ENCODE measurements at places on chromosomes 13 and 19.

- no peak for DNase-seq
Measured at GRCh38 chr19:3555653-3556422, 1.5 kb downstream of the MFSD12 start.

DNA sequence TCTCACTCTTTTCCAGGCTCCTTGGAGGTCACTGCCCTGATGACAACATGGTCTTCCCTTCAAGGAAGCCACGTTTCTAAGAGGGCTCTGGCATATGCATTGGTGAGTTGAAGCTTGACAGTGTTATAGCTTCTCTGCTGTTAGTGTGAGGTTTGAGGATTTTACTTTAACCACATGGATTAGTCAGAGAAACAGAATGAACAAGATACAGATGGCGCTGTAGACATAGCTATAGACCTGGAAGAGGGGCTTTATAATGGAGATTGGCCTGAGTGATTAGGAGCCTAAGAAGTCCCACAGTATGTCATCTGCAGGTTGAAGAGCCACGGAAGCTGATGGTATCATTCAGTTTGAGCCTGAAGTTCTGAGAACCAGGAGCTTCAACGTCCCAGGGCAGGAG, 18.4 kb upstream of the URI1 start:
- no peak for DNase-seq

DNA sequence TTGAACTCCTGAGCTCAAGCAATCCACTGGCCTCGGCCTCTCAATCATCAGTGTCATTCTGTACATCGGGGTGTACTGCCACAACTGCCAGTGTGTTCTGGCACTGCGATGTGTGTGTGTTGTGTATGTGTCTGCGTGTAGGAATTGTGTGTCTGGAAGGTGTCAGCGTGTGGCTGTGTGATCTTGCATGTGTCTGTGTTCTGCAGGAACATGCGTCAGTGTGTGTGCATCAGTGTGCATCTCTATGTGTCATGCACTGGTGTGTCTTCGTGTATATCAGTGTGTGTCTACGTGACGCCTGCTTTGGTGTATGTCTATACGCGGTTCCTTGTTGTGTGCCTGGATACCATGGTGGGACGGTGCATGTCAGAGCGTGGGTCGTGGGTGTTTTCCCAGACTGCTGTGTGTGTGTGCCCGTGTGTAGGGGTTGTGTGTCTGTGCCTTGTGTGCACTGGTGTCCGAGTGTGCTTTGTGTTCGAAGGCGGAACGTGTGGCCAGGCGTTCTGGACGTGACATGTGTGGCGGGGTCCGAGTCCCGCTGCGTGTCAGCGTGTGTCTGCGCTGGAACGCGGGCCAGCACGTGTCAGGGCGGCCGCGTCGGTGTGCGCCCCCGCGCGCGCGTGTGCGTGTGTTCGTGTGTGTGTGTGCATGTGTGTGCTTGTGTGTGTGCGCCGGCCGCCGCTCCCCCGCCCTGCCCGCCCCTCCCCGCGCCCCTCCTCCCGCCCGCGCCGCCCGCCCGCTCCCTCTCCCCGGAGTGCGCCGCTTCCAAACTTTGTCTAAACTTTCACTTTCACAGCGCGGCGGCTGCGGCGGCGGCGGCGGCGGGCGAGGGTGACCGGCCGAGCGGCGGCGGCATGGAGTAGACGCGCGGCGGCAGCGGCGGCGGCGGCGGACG, at the start of gene NFIX:
TSS of gene NFIX (plus strand) at position 775 of the 895 bp plus-strand sequence. CDS start 363 bp downstream, outside the sequence.
- DNase-seq: peak; percentile 60

DNA sequence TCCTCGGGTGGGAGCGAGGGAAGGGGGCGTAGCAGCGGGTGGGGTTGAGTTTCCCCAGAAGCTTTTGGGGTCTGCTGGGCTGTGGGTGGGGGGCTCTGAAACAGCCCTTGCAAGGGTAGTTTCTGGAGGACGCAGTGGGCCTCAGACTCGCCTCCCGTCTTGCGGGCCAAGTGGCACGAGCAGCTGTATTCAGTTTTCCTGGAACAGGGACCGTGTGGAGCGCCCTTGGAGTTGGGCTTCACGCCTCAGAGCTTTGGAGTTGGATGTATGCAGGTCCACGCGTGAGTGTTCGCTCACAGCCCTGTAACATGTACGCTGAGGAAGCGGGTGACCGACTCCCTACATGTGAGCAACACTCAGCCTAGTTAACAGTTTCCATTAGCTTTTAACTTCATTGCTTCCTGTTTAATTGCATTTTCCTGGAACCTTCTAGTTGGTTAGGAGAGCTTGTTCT, 603 bp downstream of the TM9SF2 start:
- peak; percentile 28 for DNase-seq

DNA sequence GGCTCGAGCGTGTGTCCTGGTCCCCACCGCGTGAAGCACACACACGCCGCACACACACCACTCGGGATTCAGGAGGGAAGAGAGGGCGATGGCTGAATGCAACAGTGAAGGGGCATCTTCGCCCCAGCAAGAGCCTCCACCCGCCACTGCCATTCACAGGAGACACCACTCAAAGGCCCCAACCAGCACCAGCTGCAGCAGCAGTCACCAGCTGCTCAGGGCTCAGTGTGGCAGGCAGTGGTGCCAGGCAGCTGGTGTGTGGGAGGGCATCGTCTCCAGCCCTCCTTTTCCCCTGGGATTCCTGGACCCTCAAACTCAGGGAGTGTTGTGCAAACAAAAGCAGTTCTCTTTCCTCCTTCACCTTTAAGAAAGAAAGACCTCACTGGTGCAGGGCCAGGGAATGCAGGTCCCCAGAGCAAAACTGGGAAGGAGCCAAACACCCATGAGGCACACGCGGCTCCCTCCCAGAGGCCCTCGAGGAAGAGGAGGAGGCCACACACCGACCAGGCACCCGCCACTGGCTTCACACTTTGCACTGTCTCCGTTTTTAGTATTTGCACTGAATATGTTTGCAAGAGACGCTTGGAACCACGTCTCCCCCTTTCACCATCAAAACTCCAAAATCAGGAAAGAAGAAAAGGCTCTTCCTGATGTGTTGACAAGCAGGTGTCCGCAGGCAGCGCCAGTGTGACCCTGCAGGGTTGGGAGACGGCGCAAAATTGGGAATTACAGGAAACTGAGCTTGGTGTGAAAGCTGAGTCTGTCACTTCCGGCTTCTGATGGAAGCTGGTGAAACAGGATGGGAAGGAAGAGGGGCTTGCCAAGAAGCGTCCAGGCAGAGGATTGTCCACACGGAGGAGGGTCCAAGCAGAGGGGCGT, 26.4 kb upstream of the F7 start:
- DNase-seq: no peak

DNA sequence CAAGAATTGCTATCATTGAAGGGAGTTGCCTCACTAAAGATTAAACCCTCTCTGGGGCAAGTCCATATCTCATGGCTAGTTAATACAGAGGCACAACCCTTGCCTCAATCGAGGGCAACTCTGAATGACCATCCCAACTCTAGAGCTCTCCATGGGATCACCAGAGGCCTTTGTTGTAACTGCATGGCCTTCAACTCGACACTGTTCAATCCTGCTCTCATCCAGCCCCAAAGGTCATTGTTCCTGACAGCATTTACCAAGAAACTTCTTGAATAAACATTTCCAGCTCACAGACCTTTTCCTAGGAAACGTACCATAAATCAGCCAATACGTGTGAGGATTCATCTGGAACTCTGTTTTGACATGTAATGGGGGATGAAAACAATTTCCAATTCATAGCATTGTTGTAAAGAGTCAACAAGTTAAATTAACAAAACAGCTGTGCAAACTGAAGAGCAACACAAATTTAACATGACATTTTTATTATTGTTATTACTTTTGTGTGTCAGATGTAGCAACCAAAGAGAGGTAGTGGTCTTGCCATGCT, 452.7 kb downstream of the SUCLA2 start:
- no peak for DNase-seq

GRCh38 chr19:3304871-3305423, 61.4 kb upstream of the NFIC start:
- peak; percentile 76 for DNase-seq

GRCh38 chr13:55087085-55087484, 2053.6 kb upstream of the PRR20A start:
- no peak for DNase-seq

- no peak for DNase-seq
Measured at GRCh38 chr13:34246511-34246910, 428.6 kb downstream of the RFC3 start.

DNA sequence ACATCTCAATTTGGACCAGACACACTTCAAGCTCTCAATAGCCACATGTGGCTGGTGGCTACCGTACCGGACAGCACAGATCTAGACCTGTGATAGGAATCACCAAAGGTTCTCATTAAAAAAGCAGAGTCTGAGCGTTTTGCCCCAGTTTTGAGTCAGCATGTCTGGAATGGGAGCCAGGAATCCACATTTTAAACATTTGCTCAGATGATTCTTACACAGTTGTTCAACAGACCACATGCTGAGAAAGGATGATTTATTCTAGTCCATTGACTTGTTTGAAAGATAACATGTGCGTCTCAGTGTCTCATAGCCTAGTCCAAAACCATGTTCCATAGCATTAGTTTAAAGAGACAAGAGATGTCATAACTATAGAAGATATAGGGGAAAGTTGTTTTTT, 53.4 kb downstream of the FLT3 start:
- no peak for DNase-seq

DNA sequence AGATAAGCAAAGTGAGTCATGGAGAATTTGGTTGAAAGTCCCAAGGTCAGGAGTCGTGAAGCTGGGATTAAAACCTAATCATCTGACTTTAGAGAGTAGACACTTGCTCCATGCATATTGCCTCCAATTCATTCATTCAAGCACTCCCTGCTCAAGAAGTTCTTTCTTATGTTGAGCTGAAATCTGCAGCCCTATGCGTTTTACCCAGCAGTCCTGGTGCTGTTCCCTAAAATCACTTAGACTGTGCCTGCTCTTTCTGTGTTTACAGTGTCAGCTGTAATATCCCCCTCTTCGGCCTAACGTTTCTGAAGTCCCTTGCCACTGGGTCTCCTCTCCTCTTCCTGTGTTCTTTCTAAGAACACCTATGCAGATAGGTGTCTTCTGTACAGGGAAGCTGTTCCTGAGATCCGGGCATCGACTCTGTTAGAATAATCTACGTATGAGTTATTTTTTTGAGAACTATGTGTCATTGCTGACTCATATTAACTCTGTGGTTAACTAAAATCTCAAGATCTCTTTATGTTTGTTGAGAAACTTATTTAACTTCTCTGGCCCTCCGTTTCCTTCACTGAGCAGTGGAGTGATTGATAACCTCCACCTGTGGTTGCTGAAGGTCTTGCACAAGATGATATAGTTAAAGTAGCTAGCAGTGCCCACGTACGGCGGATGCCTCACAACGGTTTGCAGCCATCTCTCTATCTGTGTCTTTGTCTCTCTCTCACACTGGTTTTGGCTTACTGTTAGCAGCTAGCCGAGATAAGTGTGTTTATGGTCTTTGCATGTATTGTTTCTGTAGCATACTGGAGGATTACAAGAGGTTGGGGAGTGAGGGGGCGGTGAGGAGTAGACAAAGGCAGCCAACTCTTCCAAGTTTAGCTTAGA, 4.7 kb downstream of the ALOX5AP start:
- DNase-seq: peak; percentile 91

- no peak for DNase-seq
Measured at GRCh38 chr13:112833551-112834257, 135.3 kb upstream of the MCF2L start.

GRCh38 chr19:40284501-40285352, at the start of gene AKT2:
AKT2 (minus strand) TSS chr19:40285345; CDS start chr19:40265267, 20,078 bp downstream.
- peak; percentile 47 for DNase-seq

GRCh38 chr19:7729211-7729610, 2.7 kb downstream of the CLEC4G start:
- no peak for DNase-seq

- DNase-seq: no peak
Measured at GRCh38 chr13:27551562-27551961, 68.8 kb downstream of the LNX2 start.

GRCh38 chr19:39377373-39378362, 13.2 kb downstream of the PAF1 start:
- DNase-seq: no peak

GRCh38 chr19:9251236-9251635, 506 bp downstream of the OR7E24 start:
- no peak for DNase-seq

DNA sequence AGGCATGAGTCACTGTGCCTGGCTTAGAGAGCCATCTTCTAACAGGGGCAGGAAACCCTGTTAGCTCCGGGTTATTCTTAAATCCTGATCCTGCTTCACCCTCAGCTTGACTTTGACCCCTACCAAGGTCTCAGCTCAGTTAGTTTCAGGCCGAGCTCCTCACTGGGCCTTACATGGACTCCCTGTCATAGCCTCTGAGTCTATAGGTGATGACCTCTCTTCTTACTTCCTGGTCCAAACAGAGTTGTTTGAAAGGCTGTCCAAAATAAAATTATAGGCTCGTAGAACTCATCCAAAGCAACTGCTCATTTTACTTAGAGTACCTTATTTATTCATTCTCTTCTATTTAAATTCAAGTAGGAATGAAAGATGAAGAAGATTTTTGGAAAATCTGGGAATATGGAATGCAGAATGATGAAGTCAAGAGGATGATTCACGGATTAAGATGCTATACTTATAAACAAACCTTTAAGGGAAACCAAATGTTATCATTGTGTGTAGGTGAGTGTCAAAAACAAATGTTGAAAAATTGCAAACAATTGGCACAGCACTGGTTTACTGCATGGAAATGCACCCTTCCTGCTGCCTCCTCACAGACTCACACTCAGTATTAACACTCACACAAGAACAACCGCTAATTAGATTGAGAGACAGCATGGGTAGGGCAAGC, 174.1 kb downstream of the RGCC start:
- no peak for DNase-seq

DNA sequence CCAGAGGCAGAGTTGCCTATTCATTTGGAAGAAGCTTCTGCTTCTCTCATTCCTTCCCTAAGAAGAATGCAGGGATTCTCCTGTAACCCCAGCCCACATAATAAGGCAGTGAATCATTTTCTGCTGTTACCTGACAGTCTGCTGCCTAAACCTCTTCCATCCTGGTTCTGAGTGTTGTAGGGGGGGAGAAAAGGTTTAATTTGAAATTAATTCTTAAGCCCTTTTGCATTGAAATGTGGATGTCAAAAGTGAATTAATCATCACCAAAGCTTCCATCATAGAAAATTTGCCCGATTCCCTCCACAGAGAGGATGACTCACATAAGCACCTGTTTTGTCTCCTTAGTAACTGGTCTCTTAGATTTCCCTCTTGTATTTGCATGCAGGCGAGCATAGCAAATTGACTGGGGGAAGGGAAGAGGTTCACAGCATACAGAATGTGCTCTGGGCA, 146.7 kb upstream of the FNDC3A start:
- peak; percentile 44 for DNase-seq

DNA sequence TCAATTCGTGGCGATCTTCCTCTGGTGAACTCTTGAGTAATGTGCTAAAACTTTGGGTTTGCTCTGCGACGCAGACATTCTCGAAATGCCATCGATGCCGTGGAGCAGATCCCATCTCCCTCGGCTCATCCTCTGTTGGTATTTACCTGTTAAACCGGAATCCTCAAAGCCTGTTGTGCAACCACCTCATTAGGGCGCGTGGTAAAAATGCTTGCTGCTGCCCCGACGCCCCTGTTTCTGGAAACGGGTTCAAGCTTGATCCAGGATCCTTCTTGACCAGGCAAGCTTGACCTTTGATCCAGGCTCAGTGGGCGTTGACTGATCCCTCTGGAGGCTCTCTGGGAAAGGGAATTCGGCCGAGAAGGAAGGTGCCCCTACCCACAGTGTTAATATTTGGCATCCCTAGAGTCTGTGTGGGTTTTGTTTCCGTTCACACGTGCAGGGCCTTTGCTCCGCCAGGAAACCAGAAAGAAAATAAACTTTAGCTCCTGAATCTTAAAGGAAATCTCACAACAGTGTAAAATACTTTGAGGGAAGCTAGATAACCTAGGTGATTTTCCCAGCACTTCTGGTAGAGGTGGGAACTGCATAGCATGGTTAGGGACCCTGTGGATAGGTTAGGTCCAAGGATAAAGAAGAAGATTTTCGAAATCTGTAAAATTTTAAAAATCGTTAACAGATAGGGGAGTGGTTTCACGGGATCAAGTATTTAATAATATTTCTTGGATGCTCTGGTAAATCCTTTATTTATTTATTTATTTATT, 1.1 kb downstream of the LSM14A start:
- peak; percentile 23 for DNase-seq

Data from CD4-positive, alpha-beta T cell treated with Interleukin-2 at 100 ng/mL for 4 hours (primary cell).